ENCODE measurements at places on chromosomes 13 and 19. TPM values are rescaled to one million over a fixed set of nuclear protein-coding genes. Genes with fewer than 3 reads are reported as not detected.

DNA sequence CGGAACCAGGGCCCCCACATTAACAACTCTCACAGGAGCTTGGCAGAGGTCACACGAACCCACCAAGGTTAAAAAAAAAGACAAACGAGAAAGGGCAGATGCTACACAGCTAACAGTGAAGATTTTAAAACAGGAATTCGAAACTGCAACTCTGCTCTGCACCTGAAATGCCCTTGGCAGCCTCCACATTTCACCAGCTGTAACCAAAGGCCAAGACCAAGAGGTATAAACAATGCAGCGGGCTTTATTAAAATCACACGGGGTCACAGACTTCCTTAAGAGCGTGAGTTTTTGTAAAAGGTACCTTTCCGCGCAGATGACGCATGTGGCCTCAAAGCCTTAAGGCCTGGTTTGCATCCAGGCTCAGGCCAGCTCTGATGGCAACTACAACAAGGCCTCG is 88.2 kb downstream of the STK24 start:
- peak; percentile 32 for DNase-seq

DNA sequence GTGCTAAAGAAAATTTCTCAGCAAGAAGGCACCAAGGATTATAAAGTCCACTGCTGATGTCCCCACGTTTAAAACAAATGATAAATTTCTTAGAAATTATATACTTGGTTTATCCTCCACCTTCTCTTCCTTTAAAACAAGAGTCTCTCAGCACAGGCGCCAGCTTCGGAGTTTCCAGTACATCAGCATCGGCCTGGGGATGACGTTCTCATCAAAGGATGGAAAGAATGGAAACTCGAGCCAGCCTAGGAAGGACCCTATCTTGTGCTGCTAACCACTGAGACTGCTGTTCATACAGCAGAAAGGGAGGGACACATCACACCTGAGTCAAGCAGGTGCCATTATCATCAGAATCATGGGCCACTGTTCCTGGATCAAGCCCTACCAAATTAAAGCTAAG is 29.8 kb upstream of the ZNF83 start:
- no peak for DNase-seq

Gene LIG4
- 8.5 TPM for total RNA-seq

Gene KL
- total RNA-seq, result 7.4 TPM

Gene SPATA13
- 49.8 TPM for total RNA-seq

Gene ERCC2
- total RNA-seq, result 17.7 TPM

Data from sciatic nerve (tissue), 2 donors.